ENCODE measurements at places on chromosomes 1 and 21. TPM values are rescaled to one million over a fixed set of nuclear protein-coding genes. Genes with fewer than 3 reads are reported as not detected.

Gene EPHB2
- polyA plus RNA-seq, result 4.9 TPM

Gene ADAMTSL4
- polyA plus RNA-seq, result 8.6 TPM

Gene COL6A2
- polyA plus RNA-seq, result 412 TPM

Gene RGSL1
- polyA plus RNA-seq, result not detected

Gene LCE2B
- polyA plus RNA-seq, result not detected
